Airway epithelial cell (primary cell): ENCODE measurements at places on chromosomes 4 and X. TPM values are rescaled to one million over a fixed set of nuclear protein-coding genes. Genes with fewer than 3 reads are reported as not detected.

Gene IGFBP7
- 178 and 220 TPM in 2 replicates for total RNA-seq

Gene MAGEA6
- total RNA-seq: not detected in 2 replicates

Gene GYG2
- 0.05 and 0.07 TPM in 2 replicates for total RNA-seq

Gene ZNF711
- total RNA-seq: 0.88 and 0.92 TPM in 2 replicates

Gene SPANXA2
- total RNA-seq: not detected in 2 replicates

Gene TBC1D9
- 8.6 and 13.0 TPM in 2 replicates for total RNA-seq

Gene FAM114A1
- total RNA-seq: 63.2 and 70.3 TPM in 2 replicates

Gene PABPC1L2A
- not detected in 2 replicates for total RNA-seq

Gene FOXR2
- total RNA-seq: not detected in 2 replicates

Gene ZNF732
- total RNA-seq: 0.93 and 1.8 TPM in 2 replicates

Gene GPRASP2
- total RNA-seq: 4.7 and 5.1 TPM in 2 replicates

Gene GLRA2
- not detected in 2 replicates for total RNA-seq

Gene ANXA10
- 0.56 TPM in 1 of 2 replicates, not detected in the other for total RNA-seq

Gene FAM53A
- total RNA-seq: 0.42 and 1.1 TPM in 2 replicates

Gene SETD7
- 26.5 and 31.3 TPM in 2 replicates for total RNA-seq

Gene FANCB
- total RNA-seq: 2.1 and 2.3 TPM in 2 replicates

Gene STS
- 0.84 and 1.5 TPM in 2 replicates for total RNA-seq

Gene MAML3
- total RNA-seq: 1.9 and 3.2 TPM in 2 replicates

Gene SMIM10L2A
- total RNA-seq: 1.5 and 2.5 TPM in 2 replicates

Gene FGF2
- total RNA-seq: 1.3 and 1.8 TPM in 2 replicates

Gene AKAP14
- not detected in 2 replicates for total RNA-seq

Gene MUC7
- not detected in 2 replicates for total RNA-seq

Gene SSX2B
- total RNA-seq: not detected in 2 replicates

Gene SGCB
- 6.2 and 7.5 TPM in 2 replicates for total RNA-seq

Gene TMEM144
- 2.7 and 5.4 TPM in 2 replicates for total RNA-seq

Gene TMEM271
- not detected in 2 replicates for total RNA-seq

Gene PAGE4
- total RNA-seq: not detected in 2 replicates

Gene DCX
- total RNA-seq: 0.07 TPM in 1 of 2 replicates, not detected in the other
